ENCODE measurements at places on chromosomes 12 and 14.

GRCh38 chr12:51156245-51156765, 16.6 kb downstream of the TFCP2 start:
- DNase-seq, result no peak

DNA sequence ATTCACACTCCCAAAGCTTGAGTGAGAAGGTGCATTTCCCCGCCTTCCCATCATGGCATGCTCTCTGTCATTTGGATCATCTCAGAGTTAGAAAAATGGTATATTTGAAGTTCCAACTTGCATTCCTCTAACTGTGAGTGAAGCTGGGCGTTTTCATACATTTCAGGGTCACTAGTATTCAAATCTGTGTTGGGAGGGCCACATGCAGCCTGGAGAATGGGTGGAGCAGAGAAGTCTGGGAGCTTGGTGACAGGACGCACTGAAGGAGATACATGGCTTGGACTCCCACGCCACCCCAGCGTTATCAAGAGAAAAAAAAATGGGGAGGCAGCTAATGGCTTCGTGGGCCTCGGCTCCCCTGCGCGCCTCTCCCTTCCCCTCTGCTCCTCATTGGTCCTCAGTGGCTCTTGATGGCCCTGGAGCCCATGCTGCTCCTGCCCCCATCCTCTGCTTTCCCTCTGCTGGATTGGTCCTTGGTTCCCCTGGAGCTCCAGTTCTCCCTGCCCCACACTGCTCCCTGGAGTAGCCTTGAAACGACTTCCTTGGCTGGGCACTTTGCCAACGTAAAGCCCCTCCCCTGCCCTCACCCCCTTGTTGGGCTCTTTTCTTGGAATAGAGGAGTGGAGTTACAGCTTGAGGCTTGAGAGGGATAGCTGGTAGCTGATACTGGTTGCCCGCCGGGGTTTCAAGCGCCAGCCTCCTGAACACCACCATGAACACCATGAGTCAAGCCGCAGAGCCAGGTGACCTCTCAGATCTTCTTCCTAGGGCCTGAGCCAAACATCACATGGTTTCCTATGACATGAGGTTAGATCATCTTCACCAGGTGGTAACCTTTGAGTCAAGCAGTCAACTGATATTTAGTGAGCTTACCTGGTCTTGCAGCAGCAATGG, 139.6 kb downstream of the PRKCH start:
- DNase-seq, result no peak

- no peak for DNase-seq
Observed at GRCh38 chr14:63276492-63277342, 42.0 kb downstream of the GPHB5 start.

- DNase-seq, result no peak
Observed at GRCh38 chr12:131209082-131210070, 255.7 kb downstream of the ADGRD1 start.

DNA sequence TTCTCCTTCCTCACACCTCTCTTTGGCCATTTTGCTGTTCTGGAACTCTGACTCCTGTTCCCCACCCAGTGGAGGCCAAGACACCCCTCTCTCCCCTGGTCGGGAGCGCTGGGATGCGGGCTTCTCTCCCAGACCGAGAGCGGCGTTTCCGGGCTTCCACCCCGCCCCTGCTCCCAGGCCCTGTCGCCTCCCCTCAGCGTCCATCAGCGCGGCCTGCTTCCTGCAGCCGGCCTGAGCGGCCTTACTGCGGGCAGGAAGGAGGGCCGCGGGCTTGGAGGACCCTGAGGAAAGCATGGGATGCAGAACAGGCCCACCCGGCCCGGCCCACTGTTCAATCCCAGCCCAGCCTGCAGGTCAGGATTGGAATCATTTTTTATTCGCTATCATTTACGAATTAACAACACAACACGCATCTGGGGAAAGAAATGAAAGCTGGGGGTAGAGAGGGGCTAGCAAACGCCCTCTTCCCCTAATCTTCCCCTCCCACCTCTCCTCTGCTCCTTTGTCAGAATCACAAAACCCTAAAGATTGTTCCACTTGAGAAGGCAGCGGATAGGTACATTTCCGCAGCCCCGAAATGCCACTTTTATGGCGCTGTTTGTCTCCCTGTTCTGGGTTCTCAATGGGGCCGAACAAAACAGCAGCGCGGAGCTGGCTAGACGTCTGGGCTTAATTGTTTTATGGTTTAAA, 3.8 kb upstream of the HOXC8 start:
- no peak for DNase-seq

DNA sequence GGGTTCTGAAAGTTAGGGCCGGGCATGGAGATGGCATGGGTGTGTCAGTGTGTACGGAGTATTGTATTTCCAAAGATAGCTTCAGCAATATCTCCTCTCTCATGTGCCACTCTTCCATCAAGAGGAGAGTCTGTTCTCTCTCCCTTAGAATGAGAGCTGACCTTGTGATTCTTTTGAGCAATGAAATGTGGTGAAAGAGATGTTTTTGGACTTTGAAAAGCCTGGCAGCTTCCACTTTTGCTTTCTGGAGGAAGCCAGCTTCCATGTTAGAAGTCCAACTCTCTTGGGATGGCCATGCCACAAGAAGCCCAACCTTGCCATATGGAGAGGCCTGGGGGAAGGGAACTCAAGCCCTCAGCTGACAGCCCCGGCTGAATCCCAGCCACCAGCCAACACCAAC, 72.4 kb upstream of the GZMB start:
- DNase-seq, result no peak

GRCh38 chr12:19971361-19972280, 396.7 kb upstream of the PDE3A start:
- no peak for DNase-seq

GRCh38 chr14:103277931-103278330, 56.1 kb upstream of the EIF5 start:
- no peak for DNase-seq

- DNase-seq, result no peak
Observed at GRCh38 chr12:105235281-105235731, 668 bp downstream of the APPL2 start.

DNA sequence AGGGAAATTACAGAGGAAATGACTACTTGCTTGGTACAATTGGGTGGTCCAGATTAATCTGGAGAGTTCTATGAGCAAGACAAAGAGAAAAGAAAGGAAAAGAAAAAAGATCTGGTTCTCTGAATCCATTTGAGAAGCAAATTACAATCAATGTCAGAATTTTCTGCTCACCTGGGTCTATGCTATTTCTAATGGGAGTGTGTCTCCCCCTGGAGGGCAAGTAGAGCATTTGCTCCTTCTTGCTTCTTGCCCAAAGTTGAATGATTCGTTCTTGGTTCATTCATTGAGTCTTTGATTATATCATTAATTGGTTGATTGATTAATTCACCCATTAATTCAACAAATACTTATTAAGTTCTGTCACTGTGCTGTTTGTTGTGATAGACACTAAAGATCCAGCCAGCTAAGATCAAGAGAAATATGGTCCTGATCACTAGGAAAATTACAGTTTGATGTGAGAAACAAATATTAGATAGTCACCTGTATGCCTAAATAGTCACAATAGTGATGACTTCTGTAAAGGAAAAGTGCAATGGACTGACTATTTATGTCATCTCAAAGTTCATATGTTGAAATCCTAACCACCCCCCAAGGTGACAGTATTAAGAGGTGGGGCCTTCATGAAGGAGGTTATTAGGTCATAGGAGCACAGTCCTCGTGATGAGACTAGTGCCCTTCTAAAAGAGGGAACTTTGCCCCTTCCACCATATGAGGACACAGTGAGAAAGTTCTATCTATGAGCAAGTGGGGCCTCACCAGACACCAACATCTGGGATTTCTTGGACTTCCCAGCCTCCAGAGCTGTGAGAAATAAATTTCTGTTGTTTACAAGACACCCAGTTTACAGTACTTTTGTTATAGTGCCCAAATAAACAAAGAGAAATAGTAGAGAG, 8.0 kb upstream of the ASB8 start:
- peak; percentile 38 for DNase-seq

GRCh38 chr12:5262450-5262849, 169.5 kb upstream of the NTF3 start:
- no peak for DNase-seq

Data from WERI-Rb-1 (cell line).